ENCODE measurements at places on chromosomes 3 and 15.

- no peak overlapping the region for H3K27ac ChIP-seq
- no peaks in the 10 kb centered on the region for H3K27me3 ChIP-seq
- peaks cover 81% of the 10 kb centered on the region for H3K36me3 ChIP-seq
- no peak overlapping the region for H3K4me3 ChIP-seq
- no peaks in the 10 kb centered on the region for H3K4me1 ChIP-seq
- no peak for DNase-seq
Observed at GRCh38 chr15:60347480-60348049, 50.2 kb downstream of the ANXA2 start.

GRCh38 chr15:90869601-90870353, 1.4 kb downstream of the FURIN start:
- H3K27ac ChIP-seq, result peak overlapping the region; percentile 97
- peaks cover 41% of the 10 kb centered on the region for H3K4me1 ChIP-seq
- H3K27me3 ChIP-seq, result no peaks in the 10 kb centered on the region
- DNase-seq, result peak; percentile 68

DNA sequence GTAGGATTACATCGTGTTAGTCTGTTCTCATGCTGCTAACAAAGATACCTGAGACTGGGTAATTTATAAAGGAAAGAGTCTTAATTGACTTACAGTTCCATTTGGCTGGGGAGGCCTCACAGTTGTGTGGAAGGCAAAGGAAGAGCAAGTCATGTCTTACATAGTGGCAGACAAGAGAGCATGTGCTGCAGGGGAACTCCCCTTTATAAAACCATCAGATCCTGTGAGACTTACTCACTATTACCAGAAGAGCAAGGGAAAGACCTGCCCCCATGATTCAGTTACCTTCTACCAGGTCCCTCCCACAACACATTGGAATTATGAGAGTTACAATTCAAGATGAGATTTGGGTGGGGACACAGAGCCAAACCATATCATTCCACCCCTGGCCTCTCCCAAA, 3.4 kb downstream of the SLC25A26 start:
- peaks cover 6% of the 10 kb centered on the region for H3K36me3 ChIP-seq
- H3K27me3 ChIP-seq, result no peaks in the 10 kb centered on the region
- no peak overlapping the region for H3K27ac ChIP-seq
- H3K4me1 ChIP-seq, result peaks cover 17% of the 10 kb centered on the region

DNA sequence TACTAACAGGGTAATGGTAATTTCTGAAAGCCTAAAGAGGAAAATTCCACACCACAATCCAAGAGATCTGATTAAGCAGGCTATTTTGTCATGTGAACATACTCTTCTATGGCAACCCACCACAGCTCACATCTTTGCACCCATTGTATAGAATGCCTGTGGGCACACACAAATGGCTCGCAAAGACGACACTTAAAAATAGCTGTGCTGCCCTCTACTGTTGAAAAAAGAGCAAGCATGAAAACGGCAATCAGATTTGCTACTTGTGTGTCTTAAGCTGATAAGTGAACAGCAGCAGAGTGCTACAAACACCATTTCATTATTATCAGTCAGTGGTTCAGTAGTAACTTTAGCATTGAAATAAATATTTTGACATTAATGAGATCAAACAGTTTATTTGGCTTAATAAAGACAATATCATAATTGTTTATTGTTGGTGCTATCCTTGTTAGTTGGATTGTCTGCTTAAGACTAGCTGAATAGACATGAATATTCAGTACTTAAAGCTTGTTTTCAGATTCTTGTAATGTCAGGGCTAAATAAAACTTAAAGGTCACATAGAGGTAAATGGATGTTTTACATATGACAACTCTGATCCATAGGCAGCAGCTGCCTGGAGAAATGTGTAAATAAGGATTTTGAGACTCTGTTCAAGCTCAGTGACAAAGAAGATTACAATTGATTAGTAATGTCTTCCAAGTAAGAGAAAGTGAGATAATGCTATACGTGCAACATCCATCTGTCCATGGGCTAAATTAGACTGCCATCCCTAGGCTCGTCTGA, 199.1 kb downstream of the LRRN1 start:
- no peaks in the 10 kb centered on the region for H3K4me1 ChIP-seq
- no peaks in the 10 kb centered on the region for H3K27me3 ChIP-seq
- no peak overlapping the region for H3K4me3 ChIP-seq
- no peak overlapping the region for H3K27ac ChIP-seq
- no peaks in the 10 kb centered on the region for H3K36me3 ChIP-seq

GRCh38 chr3:29412110-29412509, 131.2 kb downstream of the RBMS3 start:
- H3K27me3 ChIP-seq, result no peaks in the 10 kb centered on the region
- no peaks in the 10 kb centered on the region for H3K36me3 ChIP-seq
- H3K4me3 ChIP-seq, result no peak overlapping the region
- DNase-seq, result no peak
- H3K4me1 ChIP-seq, result peaks cover 6% of the 10 kb centered on the region

DNA sequence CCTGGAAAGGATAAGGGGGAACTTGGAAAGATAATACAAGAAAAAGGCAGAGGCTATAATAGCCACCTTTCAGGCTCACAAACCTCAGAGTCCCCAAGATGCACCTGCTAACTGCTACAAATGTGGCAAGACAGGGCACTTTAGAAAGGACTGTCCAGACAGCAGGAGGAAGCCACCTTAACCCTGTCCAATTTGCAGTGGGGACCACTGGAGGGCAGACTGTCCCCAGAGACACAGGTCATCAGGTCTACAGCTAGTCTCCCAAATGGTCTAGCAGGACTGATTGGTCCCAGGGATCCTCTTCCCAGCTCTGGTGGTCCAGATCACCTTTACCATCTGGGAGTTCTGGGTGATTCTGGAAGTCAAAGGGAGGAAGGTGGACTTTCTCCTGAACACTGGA, 882.5 kb upstream of the GBE1 start:
- H3K4me3 ChIP-seq, result no peak overlapping the region
- no peaks in the 10 kb centered on the region for H3K27me3 ChIP-seq
- no peaks in the 10 kb centered on the region for H3K4me1 ChIP-seq
- no peaks in the 10 kb centered on the region for H3K36me3 ChIP-seq
- H3K27ac ChIP-seq, result no peak overlapping the region
- no peak for DNase-seq

GRCh38 chr3:120552184-120553172, 43.7 kb upstream of the NDUFB4 start:
- DNase-seq, result no peak
- no peak overlapping the region for H3K27ac ChIP-seq
- H3K36me3 ChIP-seq, result no peaks in the 10 kb centered on the region
- H3K4me1 ChIP-seq, result no peaks in the 10 kb centered on the region
- H3K4me3 ChIP-seq, result no peak overlapping the region

- H3K36me3 ChIP-seq, result no peaks in the 10 kb centered on the region
- no peak overlapping the region for H3K4me3 ChIP-seq
- peak; percentile 84 for DNase-seq
- peak overlapping the region; percentile 59 for H3K27ac ChIP-seq
- peaks cover 18% of the 10 kb centered on the region for H3K4me1 ChIP-seq
Observed at GRCh38 chr3:136994772-136995516, 37.2 kb downstream of the IL20RB start.

DNA sequence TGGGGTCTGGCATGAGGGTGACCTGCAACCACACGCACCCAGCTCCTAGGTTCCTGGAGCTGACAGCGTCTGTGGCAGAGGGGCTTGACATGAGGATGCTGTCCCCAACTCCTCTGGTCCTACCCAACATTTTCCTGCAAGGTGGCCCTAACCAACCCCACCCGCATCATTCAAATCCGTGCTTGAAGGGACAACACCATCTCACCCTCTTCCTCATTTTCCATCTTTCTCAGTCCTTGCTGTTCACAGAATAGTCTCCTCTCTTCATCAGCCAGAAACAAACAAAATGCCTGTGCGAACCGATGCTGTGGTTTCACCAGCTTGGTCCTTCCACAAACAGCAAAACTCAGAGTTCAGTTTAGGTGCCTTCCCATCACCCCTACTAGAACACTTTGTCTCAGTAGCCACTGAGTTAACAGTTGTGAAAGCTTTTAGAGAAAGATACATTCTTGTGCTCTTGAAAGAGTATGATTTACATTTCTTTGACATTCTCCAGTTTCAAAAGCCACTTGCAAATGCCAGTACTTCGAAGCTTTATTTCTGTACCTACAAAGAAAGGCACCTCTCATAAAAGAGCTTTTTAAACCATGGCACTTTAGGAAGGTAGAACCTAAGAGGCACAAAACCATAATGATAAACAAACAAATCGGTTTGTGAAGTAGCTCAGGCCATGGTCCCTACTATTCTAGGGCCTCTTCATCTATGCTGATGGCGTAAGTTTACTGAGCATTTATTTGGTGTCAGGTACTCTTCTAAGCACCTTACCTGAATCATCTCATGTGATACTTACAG, 360.1 kb downstream of the SHQ1 start:
- H3K4me3 ChIP-seq, result no peak overlapping the region

- no peak for DNase-seq
- no peak overlapping the region for H3K4me3 ChIP-seq
- no peaks in the 10 kb centered on the region for H3K36me3 ChIP-seq
- H3K27me3 ChIP-seq, result peaks cover 20% of the 10 kb centered on the region
- no peaks in the 10 kb centered on the region for H3K4me1 ChIP-seq
- H3K27ac ChIP-seq, result no peak overlapping the region
Observed at GRCh38 chr3:126680667-126681055, 23.4 kb upstream of the CHCHD6 start.

DNA sequence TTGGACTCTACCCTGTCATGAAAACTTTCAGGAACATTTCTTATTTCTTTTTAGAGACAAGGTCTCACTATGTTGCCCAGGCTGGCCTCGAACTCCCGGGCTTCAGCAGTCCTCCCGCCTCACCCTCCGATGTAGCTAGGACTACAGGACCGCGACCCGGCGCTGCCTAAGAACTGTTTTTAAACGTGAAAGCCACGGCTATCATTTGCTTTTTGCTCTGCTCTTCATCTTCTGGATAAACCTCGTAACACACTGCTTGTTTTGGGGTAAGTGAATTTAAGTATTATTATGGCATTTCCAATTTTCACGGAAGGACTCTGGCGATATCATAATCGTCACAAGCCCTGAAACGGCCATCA, 14.3 kb upstream of the CCNL1 start:
- DNase-seq, result no peak
- peak overlapping the region; percentile 98 for H3K27ac ChIP-seq
- peak overlapping the region; percentile 45 for H3K4me3 ChIP-seq
- H3K27me3 ChIP-seq, result no peaks in the 10 kb centered on the region

GRCh38 chr3:73086071-73086494, 24.6 kb downstream of the EBLN2 start:
- DNase-seq, result no peak
- H3K27me3 ChIP-seq, result no peaks in the 10 kb centered on the region
- H3K27ac ChIP-seq, result no peak overlapping the region
- H3K4me3 ChIP-seq, result no peak overlapping the region
- H3K36me3 ChIP-seq, result no peaks in the 10 kb centered on the region
- no peaks in the 10 kb centered on the region for H3K4me1 ChIP-seq

GRCh38 chr3:159185443-159186050, 383.7 kb downstream of the MFSD1 start:
- H3K4me1 ChIP-seq, result no peaks in the 10 kb centered on the region
- no peak for DNase-seq
- no peak overlapping the region for H3K4me3 ChIP-seq
- no peaks in the 10 kb centered on the region for H3K36me3 ChIP-seq
- no peak overlapping the region for H3K27ac ChIP-seq
- no peaks in the 10 kb centered on the region for H3K27me3 ChIP-seq
